ENCODE measurements at places on chromosomes 11 and 22.
A peak's percentile ranks its signal among the peaks of the same experiment; 100 is the strongest.

DNA sequence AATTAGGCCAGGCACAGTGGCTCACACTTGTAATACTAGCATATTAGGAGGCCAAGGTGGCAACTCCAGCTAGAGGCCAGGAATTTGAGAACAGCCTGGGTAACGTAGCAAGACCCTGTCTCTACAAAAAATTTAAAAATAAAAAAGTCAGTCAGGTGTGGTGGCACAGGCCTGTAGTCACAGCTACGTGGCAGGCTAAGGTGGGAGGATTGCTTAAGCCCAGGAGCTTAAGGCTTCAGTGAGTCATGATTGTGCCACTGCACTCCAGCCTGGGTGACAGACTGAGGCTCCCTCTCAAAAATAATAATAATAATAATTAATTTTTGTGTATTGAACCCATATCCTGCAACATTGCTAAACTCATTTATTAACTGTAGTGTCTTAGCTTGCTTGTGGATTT lies 15.3 kb upstream of the TRIM29 start:
- no peak for DNase-seq

- DNase-seq, result no peak
Observed at GRCh38 chr11:122691549-122692150, 36.1 kb downstream of the UBASH3B start.

GRCh38 chr22:29004647-29005371 lies 56.8 kb downstream of the C22orf31 start:
- peak; percentile 14 for DNase-seq

- DNase-seq, result no peak
Observed at GRCh38 chr22:37248251-37248650, 4.2 kb upstream of the RAC2 start.

- DNase-seq, result no peak
Observed at GRCh38 chr11:92528001-92528400, 303.4 kb downstream of the FAT3 start.

GRCh38 chr11:94997437-94997836 lies 23.9 kb downstream of the KDM4D start:
- no peak for DNase-seq

DNA sequence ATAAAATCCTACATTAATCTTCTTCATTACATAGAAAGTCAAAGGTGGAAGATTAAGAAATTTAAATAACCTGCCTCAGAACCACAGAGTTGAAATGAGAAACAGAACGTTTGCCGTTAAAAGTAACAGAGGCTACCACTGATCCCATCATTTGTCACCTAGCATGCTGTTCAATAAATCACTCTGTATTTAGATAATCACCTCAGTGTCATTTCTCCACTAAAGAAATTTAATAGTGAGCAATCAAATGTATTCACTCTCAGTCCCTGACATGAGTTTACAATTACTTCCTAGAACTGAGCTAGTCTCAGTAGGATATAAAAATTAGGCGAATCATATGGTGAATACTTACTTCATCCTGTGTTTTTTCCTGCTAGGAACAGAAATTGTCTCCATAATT lies 169.6 kb downstream of the MSANTD4 start:
- DNase-seq, result no peak

DNA sequence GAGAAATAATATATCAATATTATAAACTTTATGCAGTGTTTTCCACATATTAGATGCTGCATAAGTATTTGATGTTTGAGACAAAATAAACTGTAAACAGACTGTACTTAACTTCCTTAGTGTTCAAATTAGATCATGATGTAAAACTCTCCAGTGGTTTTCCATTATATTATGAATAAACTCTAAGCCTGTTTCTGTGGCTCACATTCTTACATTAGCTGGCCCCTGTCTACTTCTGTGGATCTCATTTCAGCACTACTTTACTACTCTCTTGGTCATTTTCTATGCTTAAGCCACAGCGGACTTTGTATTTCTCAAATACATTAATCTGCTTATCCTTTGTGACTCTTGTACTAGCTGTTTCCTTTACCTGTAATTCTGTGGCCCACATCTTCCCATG lies 55.6 kb downstream of the ARHGEF12 start:
- no peak for DNase-seq

DNA sequence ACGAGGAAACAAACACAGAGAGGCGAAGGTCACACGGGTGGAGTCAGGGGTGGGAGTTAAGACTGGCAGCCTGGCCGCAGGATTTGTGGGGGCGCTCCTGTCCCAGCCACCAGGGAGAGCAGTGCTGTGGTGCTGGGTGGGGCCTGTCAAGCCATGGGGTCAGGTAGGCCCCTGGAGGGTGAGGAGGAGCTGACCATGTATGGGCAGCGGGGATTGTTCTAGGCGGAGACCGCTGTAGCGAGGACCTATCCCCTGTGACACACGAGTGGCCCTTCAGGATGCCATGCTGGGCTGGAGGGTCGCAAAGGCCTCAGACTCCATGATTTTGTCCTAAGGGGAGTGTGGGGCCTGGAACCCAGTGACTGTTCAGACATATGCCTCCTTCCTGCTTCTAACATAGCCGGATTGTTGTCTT lies 1.6 kb upstream of the RPS19BP1 start:
- no peak for DNase-seq

Data from NCI-H1436 (cell line).